Suprapubic skin (tissue), 4 donors: ENCODE measurements at places on chromosomes 4 and X. TPM values are rescaled to one million over a fixed set of nuclear protein-coding genes. Genes with fewer than 3 reads are reported as not detected.

- DNase-seq, result no peak
Observed at GRCh38 chr4:177127658-177128057, 182.0 kb upstream of the NEIL3 start.

GRCh38 chr4:67342291-67342690 is 203.0 kb downstream of the CENPC start:
- DNase-seq, result no peak

- no peak for DNase-seq
Observed at GRCh38 chr4:94369046-94369445, 26.4 kb upstream of the HPGDS start.

GRCh38 chr4:146098397-146098796 is 77.1 kb upstream of the LSM6 start:
- no peak for DNase-seq

GRCh38 chr4:14264437-14264836 is 636.9 kb upstream of the BOD1L1 start:
- DNase-seq, result no peak

DNA sequence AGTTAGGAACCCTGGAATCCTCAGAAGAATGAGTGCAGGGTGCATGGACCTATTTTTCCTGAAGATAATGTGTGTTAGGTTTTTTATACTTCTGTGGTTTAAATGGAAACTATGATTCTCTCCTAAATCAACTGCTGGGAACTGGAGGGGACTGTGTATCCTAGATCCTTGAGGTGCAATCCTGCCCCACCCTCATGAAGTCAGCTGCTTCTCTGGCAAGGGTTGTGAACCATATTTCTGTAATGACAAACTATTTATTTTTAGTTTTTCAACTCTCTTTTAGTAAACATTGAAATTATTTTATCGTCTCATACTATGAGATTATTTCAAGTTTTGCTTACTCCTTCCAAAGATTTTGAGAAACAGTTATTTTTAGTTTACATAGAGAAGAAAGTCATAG is 25.8 kb upstream of the VEGFC start:
- no peak for DNase-seq

DNA sequence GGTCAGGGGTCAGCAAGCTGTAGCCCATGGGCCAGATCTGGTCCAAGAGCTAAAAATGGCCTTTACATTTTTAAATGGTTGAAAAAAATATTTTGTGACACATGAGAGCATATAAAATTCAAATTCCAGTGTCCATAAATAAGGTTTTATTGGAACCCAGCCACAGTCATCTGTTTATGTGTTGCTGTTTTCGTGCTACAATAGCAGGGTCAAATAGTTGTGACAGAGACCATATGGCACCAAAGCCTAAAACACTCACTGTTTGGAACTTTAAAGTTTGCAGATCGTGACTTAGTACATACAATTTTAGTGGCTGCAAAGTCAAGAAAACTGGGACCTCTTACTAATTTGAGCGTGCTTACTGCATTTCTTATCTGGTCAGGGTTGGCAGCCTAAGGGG is 29.2 kb downstream of the LAMP2 start:
- no peak for DNase-seq

DNA sequence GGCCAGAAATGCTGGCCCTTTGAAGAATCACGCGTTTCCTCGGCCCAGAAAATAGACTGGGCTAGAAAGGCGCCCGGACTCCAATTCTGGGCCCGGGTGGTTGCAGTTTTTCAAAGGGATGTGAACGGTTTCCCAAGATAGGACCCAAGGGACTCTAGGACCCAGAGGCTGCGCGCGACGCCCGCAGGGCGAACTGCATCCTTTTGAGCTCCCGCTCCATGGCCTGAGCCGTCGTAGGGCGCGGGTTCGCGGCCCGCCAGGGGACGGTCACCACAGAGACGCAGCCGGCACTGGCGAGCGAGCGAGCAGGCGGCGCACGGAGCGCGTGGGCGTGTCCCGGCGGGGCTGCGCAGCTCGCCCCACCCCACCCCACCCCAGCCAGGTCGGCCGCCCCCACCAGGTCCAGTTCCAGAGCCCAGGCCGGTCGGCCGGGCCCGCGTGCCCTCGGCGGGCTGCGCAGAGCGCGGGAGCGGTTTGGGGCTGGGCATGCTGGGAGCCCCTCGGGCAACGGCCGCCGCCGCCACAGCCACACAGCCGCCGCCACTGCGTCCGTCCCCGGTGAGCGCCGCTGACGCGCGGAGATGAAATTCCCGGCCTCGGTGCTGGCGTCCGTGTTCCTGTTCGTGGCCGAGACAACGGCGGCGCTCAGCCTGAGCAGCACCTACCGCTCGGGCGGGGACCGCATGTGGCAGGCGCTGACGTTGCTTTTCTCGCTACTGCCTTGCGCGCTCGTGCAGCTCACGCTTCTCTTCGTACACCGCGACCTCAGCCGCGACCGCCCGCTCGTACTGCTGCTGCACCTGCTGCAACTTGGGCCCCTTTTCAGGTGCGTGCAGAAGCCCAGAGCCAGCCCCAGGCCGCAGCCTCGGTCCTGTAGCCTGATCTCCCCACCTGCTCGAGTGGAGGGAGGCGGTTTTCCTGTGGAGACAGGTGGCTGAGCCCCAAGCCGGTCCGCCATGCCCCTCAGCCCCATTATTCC is at the start of gene XK:
Gene XK, plus strand, starts transcription at position 411 of the 979 bp plus-strand sequence. Its CDS starts 171 bp downstream, at position 582.
- DNase-seq, result no peak

- DNase-seq, result no peak
Observed at GRCh38 chr4:165828928-165829327, 44.1 kb upstream of the TLL1 start.

GRCh38 chr4:34221986-34222385 is 2022.3 kb downstream of the ARAP2 start:
- DNase-seq, result no peak

DNA sequence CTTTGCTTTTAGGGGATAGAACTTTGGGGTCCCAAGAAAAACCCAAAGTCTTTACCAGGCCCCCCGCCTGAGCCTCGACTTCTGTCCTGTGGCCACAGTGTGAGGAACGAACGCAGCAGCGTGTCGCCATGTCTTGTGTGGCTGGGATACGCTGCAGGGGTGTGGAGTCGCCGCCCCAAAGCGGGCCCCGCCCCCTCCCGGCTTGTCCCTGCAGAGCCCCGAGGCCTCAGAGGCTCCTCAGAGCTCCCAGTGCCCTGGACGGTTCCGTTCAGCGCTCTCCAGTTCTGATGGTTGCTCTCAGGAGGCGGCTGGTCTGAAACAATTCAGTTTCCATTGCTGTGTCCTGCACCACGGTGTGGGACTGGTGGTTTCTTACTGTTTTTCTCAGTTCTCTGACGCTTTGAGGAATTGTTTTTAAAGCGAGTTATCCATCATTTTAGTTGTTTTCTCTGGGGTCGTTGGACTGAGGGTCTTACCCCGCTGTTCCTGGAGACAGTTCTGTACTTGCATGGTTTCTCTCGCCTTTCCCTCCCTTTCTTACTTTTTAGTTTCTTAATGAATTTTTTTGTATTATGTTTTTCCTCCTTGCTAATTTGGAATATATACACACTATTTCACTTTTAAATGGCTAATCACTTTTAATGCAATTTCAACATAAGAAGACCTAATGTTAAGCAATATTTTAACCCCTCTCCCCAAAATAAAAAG is 1.6 kb upstream of the IDUA start:
- no peak for DNase-seq

- DNase-seq, result no peak
Observed at GRCh38 chr4:156547891-156548290, 423.7 kb downstream of the PDGFC start.

- no peak for DNase-seq
Observed at GRCh38 chr4:15250021-15250441, 177.8 kb upstream of the C1QTNF7 start.

- DNase-seq, result no peak
Observed at GRCh38 chrX:33447285-33447684, 235.9 kb upstream of the DMD start.

- DNase-seq, result no peak
Observed at GRCh38 chrX:45145492-45146215, 55.0 kb downstream of the DIPK2B start.

GRCh38 chrX:23195761-23196160 is 138.9 kb upstream of the PTCHD1 start:
- no peak for DNase-seq

- DNase-seq, result no peak
Observed at GRCh38 chr4:65392488-65392887, 277.8 kb downstream of the EPHA5 start.

The PLAC8 gene
- total RNA-seq, result not detected

The ENPEP gene
- 2.4 TPM for total RNA-seq

The CCKAR gene
- not detected for total RNA-seq

The IL9R gene
- 0.44 TPM for total RNA-seq

The LRP2BP gene
- total RNA-seq, result 1.4 TPM

The FRG1 gene
- total RNA-seq, result 38.5 TPM

The MAGEA2 gene
- total RNA-seq, result not detected

The PAGE2 gene
- not detected for total RNA-seq

The ENPP6 gene
- total RNA-seq, result not detected

The SEC24B gene
- total RNA-seq, result 38.6 TPM

The SCLT1 gene
- 17.2 TPM for total RNA-seq

The DDIT4L gene
- 2.2 TPM for total RNA-seq

The ARHGAP24 gene
- 28.7 TPM for total RNA-seq

The MAGEB17 gene
- not detected for total RNA-seq

The TLR1 gene
- total RNA-seq, result 9.3 TPM
